SJSA1 (cell line): ENCODE measurements at places on chromosomes 4 and X. TPM values are rescaled to one million over a fixed set of nuclear protein-coding genes. Genes with fewer than 3 reads are reported as not detected.

Gene SPANXA2
- 0.68 TPM in 1 of 2 replicates, not detected in the other for total RNA-seq

Gene SLC10A4
- total RNA-seq = not detected in 2 replicates

Gene RNF128
- not detected in 2 replicates for total RNA-seq

Gene TEX28
- not detected in 2 replicates for total RNA-seq

Gene TREX2
- 0.39 TPM in 1 of 2 replicates, not detected in the other for total RNA-seq

Gene ARHGAP36
- not detected in 2 replicates for total RNA-seq

Gene SYNPO2
- total RNA-seq = 2.8 and 4.7 TPM in 2 replicates

Gene KIAA1210
- total RNA-seq = not detected in 2 replicates

DNA sequence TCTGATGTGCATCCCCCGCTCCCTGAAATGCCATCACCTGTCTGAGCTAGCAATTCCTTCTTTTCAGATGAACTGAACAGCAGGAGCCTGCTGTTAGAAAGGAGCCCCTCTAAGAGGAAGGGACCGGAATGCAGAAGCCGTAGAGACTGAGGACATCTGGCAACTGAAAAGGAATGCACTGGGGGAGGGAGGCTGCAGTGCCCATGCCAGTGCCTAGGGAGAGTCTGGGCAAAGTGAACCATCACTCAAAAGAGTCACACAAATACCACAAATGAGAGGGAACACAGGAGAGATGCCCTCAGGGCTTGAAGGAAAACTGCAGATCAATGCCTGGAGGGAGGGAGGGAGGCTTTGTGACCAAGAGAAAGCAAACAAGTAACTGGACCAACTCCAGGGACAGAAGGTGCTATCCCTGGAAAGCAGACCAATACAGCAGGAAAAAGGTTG lies 93.9 kb upstream of the CBR4 start:
- H3K36me3 ChIP-seq = peaks cover 79% of the 10 kb centered on the region
- peak; percentile 36 for DNase-seq
- H3K4me1 ChIP-seq = peaks cover 7% of the 10 kb centered on the region

GRCh38 chr4:20356565-20356964 lies 104.9 kb downstream of the SLIT2 start:
- H3K27me3 ChIP-seq = no peaks in the 10 kb centered on the region
- H3K4me1 ChIP-seq = no peaks in the 10 kb centered on the region
- DNase-seq = no peak
- no peak overlapping the region for H3K4me3 ChIP-seq
- no peak overlapping the region for H3K27ac ChIP-seq

DNA sequence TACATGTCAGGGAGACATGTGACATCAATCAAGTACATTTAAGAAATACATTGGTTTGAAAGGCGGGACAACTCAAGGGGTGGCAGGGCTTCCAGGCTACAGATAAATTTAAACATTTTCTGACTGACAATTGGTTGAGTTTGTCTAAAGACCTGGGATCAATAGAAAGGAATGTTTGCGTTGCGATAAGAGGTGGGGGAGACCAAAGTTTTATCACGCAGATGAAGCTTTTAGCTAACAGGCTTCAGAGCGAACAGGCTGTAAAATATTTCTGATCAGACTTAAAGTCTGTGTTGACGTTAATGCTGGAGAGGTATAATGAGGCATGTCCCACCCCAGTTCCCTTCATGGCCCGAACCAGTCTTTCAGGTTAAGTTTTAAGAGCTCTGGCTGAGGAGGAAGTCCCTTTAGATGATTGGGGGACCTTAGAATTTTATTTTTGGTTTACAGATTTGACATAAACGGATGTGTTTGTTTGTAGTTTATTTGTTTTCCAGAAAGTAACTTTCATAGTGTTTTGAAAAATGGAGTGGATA lies 346.7 kb upstream of the RASGEF1B start:
- H3K36me3 ChIP-seq = no peaks in the 10 kb centered on the region
- H3K27me3 ChIP-seq = no peaks in the 10 kb centered on the region; the same call in 1 of the 2 replicates
- no peak overlapping the region for H3K4me3 ChIP-seq
- H3K27ac ChIP-seq = no peak overlapping the region

GRCh38 chrX:120464411-120464810 lies 4.7 kb downstream of the LAMP2 start:
- H3K27me3 ChIP-seq = no peaks in the 10 kb centered on the region
- H3K36me3 ChIP-seq = peaks cover 3% of the 10 kb centered on the region; the same call in 1 of the 2 replicates
- 0 out of 2 replicates have a peak, but pooled peaks cover 3% of the 10 kb centered on the region for H3K4me1 ChIP-seq
- H3K27ac ChIP-seq = no peak overlapping the region

DNA sequence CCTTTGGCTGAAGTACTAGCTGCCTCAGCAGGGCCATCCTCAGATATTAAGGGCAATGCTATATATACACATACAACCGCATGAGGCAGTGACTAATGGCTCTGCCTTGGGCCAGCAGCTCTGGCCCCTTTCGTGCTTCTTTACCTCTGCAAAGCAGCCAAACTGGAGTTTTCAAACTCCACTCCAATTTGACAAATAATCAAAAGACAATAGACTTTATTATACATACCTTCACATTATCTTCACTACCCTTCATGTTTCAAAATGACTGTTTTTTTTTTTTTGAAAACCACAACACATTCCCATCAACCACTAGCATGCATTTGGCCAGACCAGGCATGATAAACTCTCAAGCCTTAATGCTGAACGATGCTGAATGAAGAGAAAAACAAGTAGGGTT lies 187.7 kb downstream of the ENOX2 start:
- H3K27ac ChIP-seq = no peak overlapping the region
- DNase-seq = peak; percentile 2
- no peaks in the 10 kb centered on the region for H3K27me3 ChIP-seq
- no peak overlapping the region for H3K4me3 ChIP-seq
- no peaks in the 10 kb centered on the region for H3K4me1 ChIP-seq

GRCh38 chr4:145390571-145390970 lies 91.1 kb upstream of the SMAD1 start:
- no peaks in the 10 kb centered on the region for H3K36me3 ChIP-seq
- H3K4me3 ChIP-seq = no peak overlapping the region
- no peaks in the 10 kb centered on the region; the same call in 1 of the 2 replicates for H3K27me3 ChIP-seq

DNA sequence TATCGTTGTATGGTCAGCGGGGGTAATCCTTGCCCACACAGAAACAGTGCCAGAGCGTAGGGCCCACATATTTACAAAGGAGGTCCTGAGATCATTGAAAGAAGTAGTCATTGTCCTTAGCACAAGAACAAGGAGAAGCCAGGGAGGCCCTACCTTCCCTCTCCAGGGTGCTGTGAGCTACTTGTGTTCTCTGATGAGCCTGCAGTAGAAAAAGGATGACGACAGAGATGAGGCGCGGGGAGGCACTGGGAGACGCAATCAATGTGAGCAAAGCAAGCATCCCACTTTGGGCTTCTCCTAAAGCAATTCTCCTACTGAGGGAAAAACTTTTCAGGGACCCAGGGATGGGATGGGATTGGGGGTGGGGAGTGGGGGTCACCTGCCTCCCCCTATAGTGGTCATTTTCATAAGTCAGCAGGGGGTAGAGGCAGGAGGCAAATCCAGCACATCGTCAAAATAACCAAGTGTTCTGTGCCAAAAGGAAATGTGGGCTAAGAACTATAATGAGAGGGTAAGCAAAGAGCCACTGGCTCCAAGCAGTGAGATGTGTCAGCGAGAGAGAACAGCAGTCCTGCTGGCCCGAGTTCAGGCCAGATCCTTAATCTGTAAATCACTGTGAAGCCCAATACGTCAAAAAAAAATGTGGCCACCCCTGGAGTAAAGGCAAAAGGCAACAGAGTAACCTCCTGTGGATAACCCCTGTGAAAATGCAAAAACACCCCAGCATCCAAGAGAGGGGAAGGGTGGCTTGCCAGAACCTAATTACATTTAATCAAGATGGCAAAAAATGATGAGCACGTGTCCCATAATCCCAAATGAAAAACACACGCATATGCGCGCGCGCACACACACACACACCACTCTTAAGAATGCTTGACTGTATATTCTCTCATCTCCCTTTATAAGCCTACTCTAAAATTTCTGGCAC lies 136.6 kb upstream of the HHIP start:
- no peak for DNase-seq
- no peak overlapping the region for H3K4me3 ChIP-seq
- no peaks in the 10 kb centered on the region for H3K27me3 ChIP-seq
- no peak overlapping the region for H3K27ac ChIP-seq

GRCh38 chrX:111244235-111244750 lies 26.0 kb downstream of the CAPN6 start:
- H3K27me3 ChIP-seq = no peaks in the 10 kb centered on the region
- H3K4me3 ChIP-seq = no peak overlapping the region
- no peak for DNase-seq
- no peaks in the 10 kb centered on the region for H3K36me3 ChIP-seq
